ENCODE measurements at places on chromosomes 3 and 15. TPM values are rescaled to one million over a fixed set of nuclear protein-coding genes. Genes with fewer than 3 reads are reported as not detected.

The CHRNA5 gene
- total RNA-seq = 4.3 TPM

GRCh38 chr3:197454014-197454413, 101.8 kb downstream of the BDH1 start:
- ATAC-seq = no peak

GRCh38 chr3:52453496-52454249, at the start of gene TNNC1:
Gene TNNC1 (minus strand): TSS chr3:52454041. CDS start chr3:52454015, 26 bp downstream.
- ATAC-seq = no peak

- no peak for ATAC-seq
These were observed 7.5 kb downstream of the EPHB1 start for GRCh38 chr3:134802428-134803050.

DNA sequence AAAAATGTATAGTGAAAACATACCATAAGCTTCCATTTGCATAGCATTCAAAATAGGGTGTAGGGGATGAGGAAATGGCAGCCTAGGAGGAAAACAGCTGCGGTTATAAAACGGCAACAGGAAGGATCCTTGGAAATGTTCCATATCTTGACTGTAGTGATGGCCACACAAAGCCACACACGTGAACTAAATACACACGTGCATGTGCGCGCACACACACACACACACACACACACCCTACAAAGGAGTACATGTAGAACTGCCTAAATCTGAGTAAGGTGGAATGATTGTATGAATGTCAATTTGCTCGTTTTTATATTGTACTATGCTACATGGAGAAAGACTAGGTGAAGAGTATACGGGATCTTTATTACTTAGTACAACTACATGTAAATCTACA, 3.9 kb upstream of the IREB2 start:
- no peak for ATAC-seq

The CNTN4 gene
- 0.68 TPM for total RNA-seq

DNA sequence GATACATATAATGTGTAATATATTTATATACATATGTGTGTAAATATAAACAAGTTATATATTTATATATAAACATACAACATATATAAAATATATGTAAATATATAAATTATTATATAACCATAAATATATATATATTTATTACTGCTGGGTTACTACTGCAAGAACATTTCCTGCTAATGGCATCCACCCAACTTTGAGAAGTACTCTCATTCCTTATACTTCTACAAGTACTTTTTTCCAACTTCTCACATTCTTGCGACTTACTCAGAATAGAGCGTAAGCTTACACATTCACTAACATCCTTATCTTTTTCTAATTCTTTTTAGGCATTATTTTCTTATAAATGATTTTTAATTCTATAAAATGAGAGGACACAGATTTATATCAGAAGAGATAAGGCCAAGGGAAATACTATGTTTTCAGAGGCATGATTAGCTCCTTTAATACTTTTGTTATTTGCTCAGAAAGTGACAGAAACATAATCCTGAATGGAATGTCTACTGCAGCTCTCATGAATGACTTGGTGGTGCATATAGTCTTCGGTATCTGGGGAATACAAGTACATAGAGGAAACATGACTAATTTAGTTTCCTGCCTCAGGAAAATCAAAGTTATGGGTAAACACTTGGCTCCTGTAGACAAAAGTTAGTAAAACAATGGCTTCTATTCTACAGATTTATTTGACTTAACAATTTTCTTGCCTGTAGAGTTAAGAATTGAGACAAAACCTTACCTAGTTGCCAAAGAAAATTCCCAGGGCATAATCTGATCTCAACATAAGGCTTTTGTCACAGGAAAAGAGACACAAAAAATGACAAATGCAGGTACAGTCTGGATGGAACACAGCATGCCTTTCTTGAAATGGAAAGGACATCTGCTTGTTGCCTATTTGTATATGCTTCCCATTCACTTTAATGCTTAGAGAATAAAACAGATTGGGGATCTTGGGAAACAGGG, 453.9 kb downstream of the SQOR start:
- ATAC-seq = no peak
